ENCODE measurements at places on chromosomes 7 and 10.

- DNase-seq, result no peak
Observed at GRCh38 chr7:35670856-35671569, 23.9 kb downstream of the HERPUD2 start.

GRCh38 chr10:99234041-99234790, 1.4 kb downstream of the HPSE2 start:
- DNase-seq, result peak; percentile 77

- peak; percentile 80 for DNase-seq
Observed at GRCh38 chr7:116258734-116259133, 48.4 kb downstream of the TES start.

DNA sequence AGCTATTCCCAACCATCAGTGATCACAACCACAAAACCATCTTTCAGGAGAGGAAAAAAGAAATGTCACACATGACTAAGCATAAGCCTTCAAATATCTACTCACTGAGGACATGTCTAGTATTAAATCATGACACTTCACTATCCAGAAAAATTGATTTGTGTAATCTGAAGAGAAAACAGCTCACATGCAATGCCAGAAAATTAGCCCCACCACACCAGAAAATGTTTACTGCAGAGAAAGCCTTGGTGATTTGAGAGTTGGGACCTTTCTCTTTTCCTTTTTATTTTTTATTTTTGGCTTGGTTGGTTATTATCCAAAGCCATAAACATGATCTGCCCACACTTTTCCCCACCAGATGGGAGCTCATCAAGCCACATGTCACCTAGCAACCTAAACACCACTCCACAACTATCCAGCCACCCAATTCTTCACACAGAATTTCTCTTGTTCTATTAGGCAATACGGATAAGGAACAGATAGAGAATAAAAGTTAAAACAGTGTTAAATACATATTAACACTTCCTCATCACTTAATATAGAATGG, 3.1 kb downstream of the PARD3 start:
- peak; percentile 54 for DNase-seq

GRCh38 chr7:70460562-70460961, 671.4 kb upstream of the GALNT17 start:
- no peak for DNase-seq

GRCh38 chr10:130377986-130378540, 241.9 kb downstream of the GLRX3 start:
- peak; percentile 11 for DNase-seq

DNA sequence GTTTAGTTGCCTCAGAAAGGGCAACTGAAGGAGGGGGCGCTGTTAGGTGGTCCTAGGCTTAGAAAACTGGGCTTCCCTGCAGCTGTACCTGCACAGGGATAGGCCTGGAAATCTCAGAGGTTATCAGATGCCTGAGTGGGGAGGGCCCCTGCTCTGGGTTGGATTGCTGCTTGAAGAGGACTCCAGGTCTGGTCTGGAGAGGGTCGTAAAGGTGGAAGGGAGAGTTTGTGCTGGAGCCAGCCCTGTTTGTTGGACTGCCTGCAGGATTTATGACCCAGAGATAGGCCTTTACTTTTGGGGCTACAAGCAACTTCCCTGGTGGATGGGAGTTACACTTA, 765.9 kb downstream of the GRID1 start:
- DNase-seq, result no peak

DNA sequence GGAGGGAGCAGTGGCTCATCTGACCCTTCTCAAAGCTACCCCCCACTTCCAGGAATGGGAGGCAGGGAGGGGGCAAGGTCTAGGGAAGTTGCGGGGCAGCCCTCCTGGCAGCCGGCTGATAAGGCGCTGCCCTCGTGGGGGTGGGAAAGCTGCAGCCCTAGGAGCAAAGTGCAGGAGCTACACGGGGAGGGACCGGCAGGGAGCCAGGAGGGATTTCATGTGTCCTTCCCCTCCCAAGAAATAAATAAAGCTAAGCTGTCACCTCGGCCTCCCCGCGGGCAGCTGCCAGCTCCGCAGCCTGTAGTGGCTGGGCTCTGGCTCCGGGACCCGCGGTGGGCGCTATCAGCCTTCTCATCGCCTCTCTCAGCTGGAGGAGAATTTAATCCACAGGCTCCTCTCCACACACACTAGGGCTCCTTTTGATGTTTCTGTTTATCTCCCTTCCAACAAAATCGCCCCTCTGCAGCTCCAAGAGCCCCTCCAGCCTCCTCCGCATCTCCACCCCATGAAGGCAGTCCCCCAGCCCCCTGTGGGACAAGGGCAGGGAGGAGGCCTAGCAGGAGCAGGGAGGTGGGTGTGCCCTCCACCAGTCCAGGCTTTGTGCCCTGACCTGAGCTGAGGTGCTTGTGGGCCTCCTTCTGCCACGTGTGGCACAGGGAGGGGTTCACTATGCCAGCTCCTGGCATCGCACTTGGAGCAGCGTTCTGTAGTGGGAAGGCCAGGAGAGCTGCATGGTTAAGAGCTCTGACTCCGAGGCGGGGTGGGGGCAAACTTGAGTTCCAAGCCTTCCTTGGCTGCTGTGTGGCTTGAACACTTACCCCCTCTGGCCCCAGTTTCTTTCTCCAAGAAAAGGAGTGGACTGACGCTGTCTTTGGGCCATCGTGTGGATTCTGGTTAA, 80.5 kb downstream of the C10orf105 start:
- peak; percentile 30 for DNase-seq

GRCh38 chr10:133162178-133162909, 2.3 kb downstream of the KNDC1 start:
- peak; percentile 36 for DNase-seq

DNA sequence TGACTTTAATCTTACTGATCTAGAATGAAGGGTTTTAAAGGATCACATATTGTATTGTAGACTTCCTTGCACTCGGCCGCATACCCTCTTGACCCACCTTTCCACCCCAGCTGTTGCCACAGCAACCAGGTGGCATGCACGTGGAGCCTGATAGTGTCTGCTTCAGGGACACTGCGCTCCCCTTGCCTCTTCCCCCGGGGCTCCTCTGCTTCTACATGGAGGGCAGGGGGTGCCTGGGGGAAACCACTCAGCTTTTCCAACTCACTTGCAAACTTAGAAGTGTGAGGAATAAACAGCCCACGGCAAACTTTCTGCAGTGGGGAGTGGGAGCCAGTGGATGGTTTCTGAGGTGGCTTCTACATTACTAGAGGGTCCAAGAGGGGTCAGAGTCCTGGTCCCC, 458.6 kb downstream of the PLXNA4 start:
- no peak for DNase-seq

Measured in muscle of leg (tissue), 16 donors.